HFFc6 (cell line): ENCODE measurements at places on chromosomes 4 and X.

- no peaks in the 10 kb centered on the region for H3K4me1 ChIP-seq
- H3K27me3 ChIP-seq = no peaks in the 10 kb centered on the region
- no peak overlapping the region for H3K27ac ChIP-seq
- no peak for DNase-seq
Observed at GRCh38 chrX:85419293-85419692, 39.8 kb upstream of the POF1B start.

DNA sequence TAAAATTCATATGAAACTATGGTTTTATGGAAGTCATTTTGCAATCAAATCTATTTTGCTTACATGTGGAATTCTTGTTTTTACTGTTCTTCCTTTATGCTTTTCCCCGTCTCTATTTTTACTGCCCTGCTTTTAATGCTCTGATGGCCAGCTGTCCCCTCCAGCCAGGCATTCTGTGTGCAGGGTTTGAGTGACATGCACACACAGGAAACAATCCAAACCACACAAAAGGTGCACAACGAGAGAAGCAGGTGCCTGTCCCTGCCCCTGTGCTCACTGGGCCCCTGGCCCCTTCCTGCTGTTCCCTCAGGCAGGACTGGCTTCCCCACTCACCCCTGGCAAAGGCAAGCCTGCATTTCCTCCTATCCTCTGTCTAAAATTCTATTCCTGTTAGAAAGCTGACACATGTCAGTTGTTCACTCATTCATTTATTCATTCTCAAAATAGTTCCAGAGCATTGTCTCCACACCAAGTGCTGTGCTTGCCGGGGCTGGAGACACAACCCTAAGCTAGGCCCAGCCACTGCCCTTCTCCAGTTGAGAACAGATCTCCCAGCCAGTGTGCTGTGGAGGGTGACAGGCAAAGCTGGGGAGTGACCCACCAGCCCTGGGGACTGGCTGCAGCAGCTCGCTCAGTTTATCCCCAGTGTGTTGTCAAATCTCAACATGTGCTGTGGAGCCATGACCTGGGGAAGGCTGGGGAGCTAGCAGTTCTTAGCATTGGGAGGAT is 346.3 kb downstream of the FBXW7 start:
- H3K27me3 ChIP-seq = peaks cover 3% of the 10 kb centered on the region
- no peaks in the 10 kb centered on the region for H3K36me3 ChIP-seq
- peaks cover 9% of the 10 kb centered on the region for H3K4me1 ChIP-seq
- no peak overlapping the region for H3K4me3 ChIP-seq
- no peak for DNase-seq

DNA sequence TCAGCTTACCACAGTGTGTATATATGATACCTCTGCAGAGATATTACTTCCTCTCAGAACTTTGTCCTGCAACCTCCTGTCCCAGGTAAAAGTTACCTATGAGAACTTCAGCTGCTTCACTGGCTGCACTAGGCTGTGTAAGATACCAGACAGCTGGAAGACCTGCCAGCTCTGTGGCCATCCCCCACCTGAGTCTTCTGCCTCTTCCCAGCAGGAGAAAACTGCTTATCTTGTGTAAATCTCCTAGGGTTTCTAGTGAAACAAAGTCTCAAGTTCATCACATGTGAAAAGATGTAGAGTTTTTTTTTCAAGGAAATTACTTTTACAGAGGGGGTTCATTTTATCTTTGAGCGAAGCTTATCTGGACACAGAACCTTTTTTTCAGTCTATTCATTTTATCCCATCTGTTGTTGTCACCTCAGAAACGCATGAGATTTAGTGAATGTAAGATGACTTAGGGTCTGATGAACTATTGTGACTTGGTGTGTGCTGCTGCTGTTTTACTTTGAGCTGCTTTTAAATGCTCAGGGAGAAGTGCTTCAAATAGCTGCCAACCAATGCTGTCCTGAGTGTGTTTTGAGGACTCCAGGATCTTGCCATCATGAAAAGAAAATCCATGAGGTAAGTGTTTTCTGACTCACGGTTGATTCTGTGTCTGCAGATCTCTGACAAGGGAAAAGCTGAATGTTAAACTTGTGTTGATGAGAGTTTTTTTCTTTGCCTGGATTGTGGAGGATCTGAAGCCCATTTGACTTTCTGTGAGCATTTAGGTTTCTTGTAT is 187.8 kb downstream of the FRAS1 start:
- no peak overlapping the region for H3K4me3 ChIP-seq
- no peaks in the 10 kb centered on the region; the same call in 1 of the 2 replicates for H3K4me1 ChIP-seq
- no peak overlapping the region for H3K27ac ChIP-seq
- H3K36me3 ChIP-seq = no peaks in the 10 kb centered on the region

DNA sequence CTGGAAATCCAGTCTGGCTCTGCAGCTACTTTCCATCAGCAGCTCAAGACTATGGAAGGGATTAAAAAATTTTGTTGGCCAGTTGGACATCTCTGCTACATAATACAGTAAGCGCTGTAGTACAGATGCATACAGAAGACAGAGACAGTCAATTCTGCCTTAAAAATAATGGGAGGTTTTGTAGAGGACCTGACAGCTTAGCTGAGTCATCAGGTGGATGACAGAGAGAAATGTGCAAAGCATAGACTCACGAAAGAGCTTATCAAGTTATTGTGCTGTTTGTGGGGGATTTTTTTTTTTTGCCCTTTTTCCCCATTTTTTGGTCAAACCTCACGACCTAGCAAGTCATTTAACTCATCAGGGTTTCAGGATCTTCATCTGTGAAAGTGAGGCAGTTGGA is 149.0 kb upstream of the SCML1 start:
- no peak overlapping the region for H3K27ac ChIP-seq
- H3K4me3 ChIP-seq = no peak overlapping the region
- H3K36me3 ChIP-seq = no peaks in the 10 kb centered on the region
- peaks cover 54% of the 10 kb centered on the region for H3K4me1 ChIP-seq

DNA sequence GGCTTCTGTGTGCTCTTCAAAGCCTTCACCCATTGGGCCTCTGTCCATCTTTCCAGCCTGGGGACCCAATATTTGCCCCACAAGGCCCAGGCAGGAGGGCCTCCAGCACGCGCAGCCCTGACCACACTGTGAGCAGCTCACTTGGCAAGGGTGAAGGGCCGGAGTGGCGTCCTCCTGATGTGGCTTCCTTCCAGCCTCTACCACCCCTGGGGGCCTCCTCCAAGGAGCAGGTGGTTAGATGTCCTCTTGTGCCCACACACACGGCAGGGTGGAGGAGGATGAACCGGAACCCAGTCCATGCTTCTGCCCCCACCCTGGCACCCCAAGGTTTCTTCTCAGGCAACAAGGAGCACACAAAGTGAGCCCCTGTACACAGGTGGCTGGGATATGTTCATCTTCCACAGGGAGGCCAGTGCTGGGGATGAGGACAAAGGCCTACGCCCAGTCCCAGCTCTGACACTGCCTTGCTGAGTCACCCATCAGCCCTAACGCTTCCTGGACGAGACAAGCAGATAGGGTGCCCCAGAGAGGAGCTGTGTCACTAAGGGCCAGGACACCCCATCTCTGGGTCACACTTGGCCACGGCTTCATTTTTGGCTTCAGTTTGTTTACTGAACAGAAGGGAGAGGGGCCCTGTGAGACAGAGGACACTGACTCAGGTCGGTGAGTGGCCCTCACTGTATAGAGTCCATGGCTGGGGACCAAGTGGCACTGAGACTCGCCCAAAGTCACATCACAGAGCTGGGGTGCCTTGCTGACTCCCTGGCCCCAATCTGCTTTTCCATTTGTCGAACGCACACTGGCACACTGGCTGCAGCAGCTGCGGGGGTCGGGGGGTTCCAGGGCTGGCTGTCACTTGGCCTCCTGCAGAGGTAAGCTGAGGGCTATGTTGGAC is 1.9 kb downstream of the UBL4A start:
- H3K4me3 ChIP-seq = peak overlapping the region; percentile 72; the same call in 1 of the 2 replicates
- no peaks in the 10 kb centered on the region; the same call in 1 of the 2 replicates for H3K36me3 ChIP-seq
- DNase-seq = peak; percentile 24
- H3K4me1 ChIP-seq = peaks cover 7% of the 10 kb centered on the region

DNA sequence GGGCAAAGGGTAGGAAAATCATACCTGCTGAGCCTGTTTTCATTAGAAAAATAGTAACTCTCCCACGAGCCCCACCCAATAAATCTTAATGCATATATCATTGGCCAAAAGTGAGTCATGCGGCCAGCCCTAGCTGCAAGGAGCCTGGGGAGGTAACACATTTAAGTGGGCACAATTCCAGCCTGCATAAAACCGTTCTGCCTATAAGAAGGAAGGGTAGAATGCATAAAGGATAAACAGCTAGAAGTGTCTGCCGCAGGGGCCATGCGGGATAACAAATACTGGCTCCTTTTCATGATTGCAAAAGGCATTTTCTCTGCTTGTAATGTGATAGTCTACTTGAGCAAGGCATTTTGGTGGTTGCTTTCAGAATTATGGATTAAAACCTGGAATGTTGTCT is 37.1 kb downstream of the EFHC2 start:
- H3K27ac ChIP-seq = no peak overlapping the region
- H3K36me3 ChIP-seq = no peaks in the 10 kb centered on the region
- no peaks in the 10 kb centered on the region; the same call in 1 of the 2 replicates for H3K27me3 ChIP-seq

DNA sequence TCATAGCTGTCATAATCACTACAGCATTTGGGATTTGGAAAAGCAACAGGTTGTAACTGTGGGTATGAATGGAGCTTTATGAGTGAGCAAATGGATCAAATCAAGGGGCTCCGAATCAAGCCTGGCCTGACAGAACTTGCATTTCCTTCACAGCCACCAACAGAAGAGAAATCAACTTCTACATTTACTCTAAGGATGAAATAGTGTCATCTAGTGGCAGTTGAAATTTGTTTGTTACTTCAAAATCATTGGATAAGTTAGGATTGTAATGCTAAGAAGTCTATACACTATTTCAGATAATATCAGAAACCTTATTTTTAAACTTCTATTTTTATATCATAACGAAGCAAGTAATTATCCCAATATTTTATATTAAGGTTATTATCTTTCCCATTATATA is 10.7 kb upstream of the WDR17 start:
- H3K4me3 ChIP-seq = no peak overlapping the region
- H3K4me1 ChIP-seq = no peaks in the 10 kb centered on the region
- no peaks in the 10 kb centered on the region for H3K36me3 ChIP-seq
- H3K27ac ChIP-seq = no peak overlapping the region
- DNase-seq = no peak

DNA sequence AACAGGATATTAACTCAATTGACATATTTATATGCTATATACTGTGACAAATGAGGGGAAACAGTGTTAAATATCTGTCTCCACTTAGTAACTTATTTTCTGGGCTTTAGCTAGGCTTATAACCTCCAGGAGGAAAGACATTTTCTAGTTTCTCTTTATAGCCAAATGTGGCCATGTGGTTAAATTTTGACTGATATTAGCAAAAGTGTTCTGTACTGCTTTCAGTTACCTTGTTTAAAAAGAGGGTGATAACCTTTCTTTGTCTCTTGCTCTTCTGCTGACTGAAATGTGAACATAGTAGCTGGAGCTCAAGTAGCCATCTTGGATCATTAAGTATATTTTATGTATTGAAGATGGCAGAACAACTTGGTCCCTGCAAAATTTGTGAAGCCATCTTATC is 253.7 kb downstream of the PDHA2 start:
- H3K27ac ChIP-seq = no peak overlapping the region
- H3K36me3 ChIP-seq = no peaks in the 10 kb centered on the region
- no peaks in the 10 kb centered on the region for H3K27me3 ChIP-seq

DNA sequence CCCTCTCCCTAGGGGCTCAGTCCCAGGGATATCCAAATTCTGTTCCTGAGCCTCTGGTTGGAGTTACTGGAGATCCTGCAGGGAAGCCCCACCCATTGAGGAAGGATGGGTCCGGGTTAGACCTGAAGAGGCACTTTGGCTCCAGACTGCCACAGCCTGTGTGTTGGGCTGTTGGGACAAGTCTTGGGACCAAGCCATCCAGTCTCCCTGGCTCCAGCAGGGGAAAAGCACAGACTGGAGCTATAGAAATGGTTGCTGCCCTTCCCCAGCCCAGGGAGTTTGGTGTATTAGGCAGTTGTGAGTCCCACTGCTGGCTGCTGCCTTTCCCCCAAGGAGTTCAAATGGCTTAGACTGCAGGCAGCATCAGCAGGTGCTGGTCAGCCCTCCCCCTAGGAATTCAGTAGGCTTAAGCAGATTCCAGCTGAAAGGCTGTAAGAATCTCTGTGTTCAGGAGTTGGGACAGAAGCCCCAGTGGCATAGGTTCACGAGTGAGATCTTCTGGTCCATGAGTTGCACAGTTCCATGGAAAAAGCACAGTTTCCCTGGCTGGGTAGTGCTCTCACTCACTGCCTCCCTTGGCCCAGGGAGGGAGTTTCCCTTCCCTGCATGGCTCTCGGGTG is 344.0 kb upstream of the EPHA5 start:
- no peak overlapping the region for H3K4me3 ChIP-seq
- no peaks in the 10 kb centered on the region; the same call in 1 of the 2 replicates for H3K27me3 ChIP-seq
- peaks cover 15% of the 10 kb centered on the region for H3K36me3 ChIP-seq
- H3K27ac ChIP-seq = no peak overlapping the region
- peaks cover 6% of the 10 kb centered on the region; the same call in 1 of the 2 replicates for H3K4me1 ChIP-seq

- no peak overlapping the region for H3K4me3 ChIP-seq
- no peaks in the 10 kb centered on the region for H3K36me3 ChIP-seq
- H3K4me1 ChIP-seq = no peaks in the 10 kb centered on the region
Observed at GRCh38 chr4:121484633-121485032, 103.8 kb upstream of the QRFPR start.

DNA sequence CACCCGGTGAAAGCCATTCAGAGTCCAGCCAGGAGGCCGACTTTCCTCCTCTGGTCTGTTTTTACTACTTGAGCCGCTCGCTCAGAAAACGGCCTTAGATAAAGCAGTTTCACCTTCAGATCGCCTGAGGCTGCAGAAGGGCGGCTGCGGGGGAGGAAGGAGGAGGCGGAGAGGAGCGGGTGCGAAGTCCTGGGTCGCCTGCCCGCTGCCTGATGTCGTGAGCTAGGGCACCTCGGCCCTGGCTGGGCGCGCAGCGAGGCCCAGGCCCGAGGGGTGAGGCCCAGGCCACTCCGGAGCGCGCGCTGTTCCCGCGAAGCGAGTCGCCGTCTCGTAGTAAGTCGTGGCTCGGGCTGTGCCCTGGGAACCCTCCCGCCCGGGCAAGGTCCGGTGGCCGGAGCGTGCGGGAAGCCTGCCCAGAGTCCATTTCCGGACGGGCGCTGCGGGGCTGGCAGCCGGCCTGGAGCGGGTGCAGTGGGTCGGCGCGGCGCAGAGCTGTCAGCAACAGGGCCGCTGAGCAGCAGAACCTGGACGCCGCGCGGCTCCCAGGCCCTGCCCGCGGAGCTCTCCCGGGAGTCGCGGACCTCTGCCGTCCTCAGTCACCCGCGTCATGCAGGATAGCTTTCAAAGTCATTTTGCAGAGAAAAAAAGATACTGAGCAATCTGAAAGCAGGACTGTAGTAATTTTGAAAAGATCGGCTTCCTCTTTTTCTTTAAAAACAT is 18.6 kb downstream of the TRIM2 start:
- no peak for DNase-seq
- H3K27me3 ChIP-seq = no peaks in the 10 kb centered on the region
- H3K4me1 ChIP-seq = peaks cover 42% of the 10 kb centered on the region
- H3K27ac ChIP-seq = peak overlapping the region; percentile 99
- peaks cover 30% of the 10 kb centered on the region for H3K36me3 ChIP-seq

- H3K27me3 ChIP-seq = no peaks in the 10 kb centered on the region
- no peak for DNase-seq
- no peaks in the 10 kb centered on the region for H3K36me3 ChIP-seq
- H3K4me3 ChIP-seq = no peak overlapping the region
- H3K4me1 ChIP-seq = no peaks in the 10 kb centered on the region
- H3K27ac ChIP-seq = no peak overlapping the region
Observed at GRCh38 chrX:88982933-88983332, 235.9 kb downstream of the CPXCR1 start.
